ENCODE measurements at places on chromosomes 3 and 15. TPM values are rescaled to one million over a fixed set of nuclear protein-coding genes. Genes with fewer than 3 reads are reported as not detected.
A peak's percentile ranks its signal among the peaks of the same experiment; 100 is the strongest.

The CD276 gene
- total RNA-seq = 86.5 TPM

The GASK1A gene
- total RNA-seq = not detected

The MCF2L2 gene
- not detected for total RNA-seq

The PGBD4 gene
- 1.8 TPM for total RNA-seq

The SLC24A5 gene
- total RNA-seq = not detected

The NRG4 gene
- not detected for total RNA-seq

GRCh38 chr3:62558549-62559112, 185.3 kb upstream of the FEZF2 start:
- DNase-seq = no peak
- H3K4me1 ChIP-seq = peaks cover 26% of the 10 kb centered on the region
- no peak overlapping the region for H3K27ac ChIP-seq
- no peaks in the 10 kb centered on the region for H3K27me3 ChIP-seq
- H3K4me3 ChIP-seq = no peak overlapping the region
- no peaks in the 10 kb centered on the region for H3K36me3 ChIP-seq

DNA sequence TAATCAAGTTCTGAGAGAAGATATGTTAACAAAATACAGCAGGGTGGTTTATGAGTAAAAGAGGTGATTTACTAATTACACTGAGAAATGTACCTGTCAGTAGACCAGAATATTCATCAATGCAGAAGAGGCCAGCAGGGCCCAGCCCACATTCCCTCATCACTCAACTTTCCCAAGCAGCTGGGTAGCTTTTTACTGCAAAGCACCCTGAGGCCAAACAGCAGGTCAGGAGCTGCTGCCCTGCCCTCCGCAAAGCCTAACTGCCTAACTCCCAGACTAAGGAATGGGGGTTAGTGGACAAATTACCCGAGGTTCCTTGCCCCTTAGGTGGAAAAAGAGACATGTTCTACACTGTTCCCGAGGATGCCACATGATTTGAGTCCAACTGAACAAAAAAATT, 108.2 kb downstream of the TBL1XR1 start:
- no peaks in the 10 kb centered on the region for H3K27me3 ChIP-seq
- H3K4me3 ChIP-seq = no peak overlapping the region
- no peak overlapping the region for H3K27ac ChIP-seq

DNA sequence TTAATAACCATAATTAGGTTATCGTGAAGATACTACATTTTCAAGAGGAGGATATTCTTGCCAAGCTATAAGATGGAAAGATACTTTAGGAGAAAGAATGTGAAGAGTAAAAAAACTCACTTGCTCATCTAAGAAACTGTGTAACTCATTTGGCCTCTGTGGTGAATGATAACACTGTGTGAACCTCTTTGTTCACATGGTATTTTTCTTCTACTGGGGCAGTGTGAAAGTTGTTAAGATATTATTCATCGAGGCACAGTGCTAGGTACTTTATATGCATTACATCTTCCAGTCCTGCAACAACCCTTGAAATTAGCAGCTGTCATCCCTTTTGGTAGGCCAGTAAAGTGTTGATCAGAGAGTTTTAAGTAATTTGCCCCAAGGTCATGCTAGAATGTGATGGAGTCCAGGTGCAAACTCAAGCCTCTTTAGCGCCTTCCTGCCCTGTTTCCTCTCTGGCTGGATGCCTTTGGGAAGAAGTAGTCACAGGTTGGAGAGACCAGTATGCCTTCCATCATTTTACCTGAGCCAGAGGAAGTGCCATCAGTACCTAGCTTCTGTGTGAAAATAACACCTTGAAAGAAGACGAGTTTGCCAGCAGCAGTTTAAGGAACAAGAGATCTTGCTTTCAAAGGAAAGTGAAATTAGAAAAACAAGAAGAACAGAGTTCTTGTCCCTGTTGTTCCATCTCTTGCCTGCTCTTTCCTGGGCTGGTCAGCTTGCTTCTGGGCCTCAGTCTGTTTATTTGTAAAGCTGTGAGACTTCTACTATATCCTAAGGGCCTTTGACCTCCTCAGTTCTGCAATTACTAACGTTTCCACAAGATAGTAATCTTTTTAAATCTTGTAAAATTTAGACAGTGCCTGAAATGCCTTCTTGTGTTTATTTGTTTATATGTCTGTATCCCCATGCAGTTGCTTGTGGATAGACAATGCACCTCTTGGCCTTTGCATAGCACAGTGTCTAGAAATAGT, 179.3 kb downstream of the FNDC3B start:
- H3K4me3 ChIP-seq = peak overlapping the region; percentile 50
- peak overlapping the region; percentile 58 for H3K27ac ChIP-seq
- H3K27me3 ChIP-seq = no peaks in the 10 kb centered on the region
- peaks cover 97% of the 10 kb centered on the region for H3K4me1 ChIP-seq

DNA sequence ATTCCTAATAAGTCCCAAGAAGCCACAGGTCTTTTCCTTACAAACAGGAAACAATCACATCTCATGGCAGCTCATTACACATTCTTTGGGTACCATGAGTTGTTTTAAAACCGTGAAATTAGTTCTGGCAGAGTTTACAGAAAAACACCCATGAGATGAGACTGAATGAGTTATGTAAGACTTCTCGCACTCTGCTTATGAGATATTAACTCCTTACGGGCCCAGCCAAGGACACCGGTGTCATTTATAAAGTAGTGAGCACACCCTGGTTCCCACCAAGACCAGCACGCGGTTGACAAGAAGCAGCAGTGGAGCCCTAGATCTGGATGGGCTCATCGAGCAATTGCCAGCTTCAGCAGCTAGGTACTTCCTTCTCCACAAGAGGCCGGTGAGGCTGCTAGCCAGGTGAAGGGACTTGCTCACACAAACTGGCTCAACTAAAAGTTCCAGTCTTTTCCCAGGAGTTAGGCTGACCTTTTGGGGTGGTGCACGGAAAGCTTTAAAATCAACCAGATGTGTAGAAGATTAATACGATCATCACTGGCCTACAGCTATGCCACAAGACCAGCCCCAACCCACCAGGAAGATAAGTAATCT, 318.6 kb upstream of the ICE2 start:
- DNase-seq = no peak
- no peak overlapping the region for H3K4me3 ChIP-seq
- peaks cover 35% of the 10 kb centered on the region for H3K4me1 ChIP-seq
- 0 out of 2 replicates have a peak, but pooled peaks cover 5% of the 10 kb centered on the region for H3K36me3 ChIP-seq
- H3K27me3 ChIP-seq = no peaks in the 10 kb centered on the region
- H3K27ac ChIP-seq = no peak overlapping the region

- H3K4me1 ChIP-seq = no peaks in the 10 kb centered on the region
- H3K27me3 ChIP-seq = no peaks in the 10 kb centered on the region
- no peak overlapping the region for H3K4me3 ChIP-seq
- H3K36me3 ChIP-seq = no peaks in the 10 kb centered on the region
Observed at GRCh38 chr15:94417501-94418293, 186.3 kb downstream of the MCTP2 start.

- no peak overlapping the region for H3K4me3 ChIP-seq
- H3K27ac ChIP-seq = no peak overlapping the region
- DNase-seq = no peak
- H3K36me3 ChIP-seq = no peaks in the 10 kb centered on the region
- H3K4me1 ChIP-seq = peaks cover 7% of the 10 kb centered on the region
Observed at GRCh38 chr15:68341760-68342725, 64.5 kb downstream of the FEM1B start.

GRCh38 chr15:70098461-70099166, 897 bp upstream of the TLE3 start:
- no peak for DNase-seq
- peak overlapping the region; percentile 97 for H3K27ac ChIP-seq
- H3K4me3 ChIP-seq = peak overlapping the region; percentile 92
- H3K27me3 ChIP-seq = peaks cover 13% of the 10 kb centered on the region

- H3K4me1 ChIP-seq = peaks cover 18% of the 10 kb centered on the region
- H3K4me3 ChIP-seq = no peak overlapping the region
- DNase-seq = peak; percentile 36
- peaks cover 10% of the 10 kb centered on the region for H3K27me3 ChIP-seq
Observed at GRCh38 chr15:51260202-51260601, 78.2 kb downstream of the CYP19A1 start.

- peaks cover 4% of the 10 kb centered on the region for H3K27me3 ChIP-seq
- H3K4me3 ChIP-seq = no peak overlapping the region
- no peak overlapping the region for H3K27ac ChIP-seq
- DNase-seq = no peak
- peaks cover 7% of the 10 kb centered on the region for H3K36me3 ChIP-seq
Observed at GRCh38 chr3:50325113-50325480, 2.6 kb upstream of the HYAL2 start.

GRCh38 chr15:25789211-25789610, 73.9 kb downstream of the ATP10A start:
- H3K27me3 ChIP-seq = peaks cover 1% of the 10 kb centered on the region
- H3K36me3 ChIP-seq = peaks cover 10% of the 10 kb centered on the region
- DNase-seq = no peak
- peak overlapping the region; percentile 81 for H3K4me3 ChIP-seq

GRCh38 chr15:89993349-89993748, 7.8 kb upstream of the ZNF710 start:
- no peaks in the 10 kb centered on the region for H3K36me3 ChIP-seq
- H3K4me1 ChIP-seq = peaks cover 4% of the 10 kb centered on the region
- H3K4me3 ChIP-seq = no peak overlapping the region
- no peak overlapping the region for H3K27ac ChIP-seq
- peaks cover 8% of the 10 kb centered on the region for H3K27me3 ChIP-seq

DNA sequence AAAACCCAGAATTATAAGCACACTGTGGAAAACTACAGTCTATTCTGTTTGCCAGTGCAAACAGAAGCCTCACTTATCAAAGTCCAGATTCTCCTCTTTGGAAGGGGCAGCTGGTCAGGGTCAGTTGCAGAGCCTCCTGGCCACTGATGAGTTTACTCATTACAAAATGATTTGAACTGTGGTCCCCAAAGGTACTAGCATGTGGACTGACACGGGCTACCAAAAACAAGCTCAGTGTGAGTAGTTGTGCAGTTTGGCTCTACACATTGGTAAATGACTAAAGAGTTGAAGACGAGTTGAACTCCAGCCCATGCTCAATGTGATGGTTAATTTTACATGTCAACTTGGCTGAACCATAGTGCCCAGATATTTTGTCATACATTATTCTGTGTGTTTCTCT, 221.5 kb downstream of the ZIC4 start:
- H3K4me1 ChIP-seq = peaks cover 12% of the 10 kb centered on the region
- no peaks in the 10 kb centered on the region for H3K27me3 ChIP-seq
- H3K27ac ChIP-seq = no peak overlapping the region
- H3K36me3 ChIP-seq = no peaks in the 10 kb centered on the region

DNA sequence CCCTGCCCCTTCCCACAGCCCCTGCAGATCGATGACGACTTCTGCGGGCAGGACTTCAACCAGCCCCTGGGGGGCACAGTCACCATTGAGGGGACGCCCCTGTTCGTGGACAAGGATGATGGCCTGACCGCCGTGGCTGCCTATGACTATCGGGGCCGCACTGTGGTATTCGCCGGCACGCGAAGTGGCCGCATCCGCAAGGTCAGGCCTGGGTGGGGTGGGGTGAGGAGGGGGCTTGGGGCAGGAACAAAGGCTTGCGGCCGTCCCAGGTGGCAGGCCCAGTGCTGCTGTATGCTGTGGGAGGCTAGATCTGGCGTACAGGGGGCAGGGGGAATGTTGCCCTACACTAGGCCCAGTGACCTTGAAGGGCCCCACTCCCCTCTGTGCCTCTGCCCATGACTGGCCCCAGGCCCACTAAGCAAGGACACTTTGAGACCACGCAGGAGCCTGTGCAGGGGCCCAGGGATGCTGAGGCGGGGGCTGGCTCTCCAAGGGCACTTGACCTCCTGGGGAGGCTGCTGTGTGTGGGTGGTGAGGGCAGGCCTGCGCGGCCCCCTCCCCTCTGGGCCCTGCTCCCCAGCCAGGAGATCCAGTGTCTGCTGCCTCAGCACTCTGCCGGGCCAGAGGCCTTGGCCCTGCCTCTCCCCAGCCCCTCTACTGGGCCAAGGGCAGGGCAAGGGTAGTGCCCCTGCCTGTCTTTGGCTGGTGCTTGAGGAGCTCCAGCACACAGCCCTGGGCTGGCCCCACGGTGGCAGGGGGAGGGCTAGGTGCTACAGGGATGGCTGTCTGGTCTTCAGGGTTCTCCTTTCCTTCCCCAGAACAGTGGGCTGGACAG, 8.7 kb downstream of the PLXNA1 start:
- no peak for DNase-seq
- peaks cover under 1% of the 10 kb centered on the region for H3K4me1 ChIP-seq
- H3K27ac ChIP-seq = no peak overlapping the region
- H3K27me3 ChIP-seq = no peaks in the 10 kb centered on the region

Data from HFFc6 (cell line).